RWPE1 (cell line): ENCODE measurements at places on chromosomes 3 and 15.
A peak's percentile ranks its signal among the peaks of the same experiment; 100 is the strongest.

DNA sequence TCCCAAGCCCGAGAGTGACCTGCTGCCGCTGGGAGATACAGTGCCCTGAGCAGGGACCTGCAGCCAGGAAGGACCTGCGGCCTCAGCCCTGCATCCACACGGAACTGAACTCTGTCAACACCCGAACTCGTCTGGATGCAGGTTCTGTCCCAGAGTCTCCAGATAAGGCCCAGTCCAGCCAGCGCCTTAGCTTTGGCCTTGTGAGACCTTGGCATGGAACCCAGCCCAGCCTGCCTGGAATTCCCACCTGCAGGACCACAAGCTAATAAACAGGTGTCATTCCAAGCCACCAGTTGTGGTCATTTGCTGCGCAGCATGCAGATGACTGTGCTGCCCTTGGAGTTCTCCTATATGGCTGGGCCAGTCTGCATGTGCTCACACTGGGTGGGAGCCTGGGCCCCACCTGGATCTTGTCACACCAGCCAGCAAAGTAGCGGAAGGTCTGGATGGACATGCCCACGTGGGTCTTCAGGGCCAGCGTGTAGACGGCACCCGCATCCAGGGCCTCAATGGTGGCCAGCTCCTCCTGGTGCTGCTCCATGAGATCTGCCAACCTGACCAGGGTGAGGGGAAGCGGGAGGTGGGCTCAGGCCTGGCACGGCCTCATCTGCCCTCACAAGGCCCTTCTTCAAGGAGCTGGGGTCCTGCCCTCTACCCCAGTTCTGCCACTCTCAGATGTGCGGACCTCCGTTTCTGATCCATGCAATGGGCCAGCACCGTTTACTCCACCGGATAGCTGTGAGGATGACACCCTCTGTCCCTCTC is 47.2 kb upstream of the SLC41A3 start:
- no peak for DNase-seq

- no peak for DNase-seq
These were observed 1006.6 kb downstream of the NAALADL2 start for GRCh38 chr3:175865724-175866123.

DNA sequence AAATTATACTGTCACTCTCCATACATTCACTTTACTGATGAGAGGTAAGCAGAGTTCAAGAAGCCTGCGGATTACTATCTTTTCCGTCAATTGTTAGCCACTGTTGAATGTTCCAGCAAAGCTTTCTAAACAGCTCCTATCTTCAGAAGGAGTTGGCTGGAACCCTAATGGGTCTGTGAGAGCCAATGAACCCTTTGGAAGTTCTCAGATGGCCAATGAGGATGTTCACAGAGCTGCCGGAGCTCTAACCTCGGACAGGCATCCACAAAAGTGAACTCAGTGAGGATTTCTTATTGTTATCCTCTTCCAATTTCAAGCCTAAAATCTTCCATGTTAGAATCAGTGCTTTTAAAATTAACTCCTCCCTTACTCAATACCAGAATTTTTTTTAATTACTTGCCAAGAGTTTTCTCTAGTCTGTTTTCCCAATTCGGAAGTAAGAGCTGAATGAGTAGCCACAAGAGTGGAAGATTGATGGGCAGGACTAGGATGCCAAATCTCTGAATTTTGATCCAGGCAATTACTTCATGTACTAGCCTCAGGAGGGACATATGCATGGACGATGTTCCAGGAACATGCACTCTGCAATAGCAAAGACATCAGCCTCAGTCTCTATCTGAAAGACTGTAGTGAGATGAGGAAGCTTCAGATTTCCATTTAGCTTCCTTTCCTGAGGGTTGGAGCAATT is 78.1 kb downstream of the AGBL1 start:
- DNase-seq = no peak

DNA sequence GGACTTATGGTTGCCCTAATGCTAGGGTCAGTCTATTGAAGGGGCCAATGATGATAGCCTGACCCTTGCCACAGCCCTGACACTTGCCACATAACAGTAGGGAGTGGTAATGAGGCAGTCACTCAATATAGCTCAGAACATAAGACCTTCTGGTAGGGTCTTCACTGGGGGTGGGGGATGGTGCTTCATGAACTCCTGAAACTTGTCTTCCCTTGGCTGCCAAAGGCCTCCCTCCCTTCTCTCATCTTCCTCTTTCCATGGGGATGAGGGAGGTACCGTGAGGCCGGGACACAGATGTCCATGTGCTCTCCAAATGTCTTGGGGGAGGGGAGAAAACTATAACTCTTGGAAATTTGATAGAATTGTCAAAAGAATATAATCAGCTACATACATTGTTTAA is 21.1 kb upstream of the THSD4 start:
- DNase-seq = no peak

GRCh38 chr3:71130471-71131374 is 452.8 kb downstream of the FOXP1 start:
- peak; percentile 30 for DNase-seq

DNA sequence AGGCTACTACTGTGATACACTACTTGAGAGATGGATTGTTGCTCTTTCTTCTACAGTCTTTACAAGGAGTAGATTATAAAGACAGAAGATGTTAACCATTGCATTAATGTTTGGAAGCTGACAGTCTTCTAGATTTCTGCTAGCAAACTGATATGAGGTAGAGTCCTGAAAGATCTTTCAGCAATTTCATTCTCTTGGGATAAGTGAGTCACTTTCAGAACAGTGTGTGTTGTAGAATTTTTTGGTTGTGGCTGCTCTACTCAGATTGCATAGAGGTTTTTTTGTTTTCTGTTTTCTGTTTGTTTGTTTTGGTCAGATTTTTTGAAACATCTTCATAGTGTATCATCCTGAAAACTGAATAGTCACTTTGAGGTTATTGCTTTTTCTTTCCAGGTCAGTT is 17.1 kb downstream of the TNFSF10 start:
- DNase-seq = no peak

GRCh38 chr15:61634837-61635236 is 405.7 kb upstream of the RORA start:
- DNase-seq = no peak

- DNase-seq = no peak
These were observed 1135.7 kb downstream of the IGSF11 start for GRCh38 chr3:117898722-117899522.
